Natural killer cell (primary cell): ENCODE measurements at places on chromosomes 7 and 10.

- no peak overlapping the region for H3K27ac ChIP-seq
- peaks cover 12% of the 10 kb centered on the region for H3K4me1 ChIP-seq
- H3K27me3 ChIP-seq = no peaks in the 10 kb centered on the region
- no peak overlapping the region for H3K4me3 ChIP-seq
- no peaks in the 10 kb centered on the region for H3K36me3 ChIP-seq
Measured at GRCh38 chr10:97631098-97631497, 2.2 kb downstream of the MORN4 start.

DNA sequence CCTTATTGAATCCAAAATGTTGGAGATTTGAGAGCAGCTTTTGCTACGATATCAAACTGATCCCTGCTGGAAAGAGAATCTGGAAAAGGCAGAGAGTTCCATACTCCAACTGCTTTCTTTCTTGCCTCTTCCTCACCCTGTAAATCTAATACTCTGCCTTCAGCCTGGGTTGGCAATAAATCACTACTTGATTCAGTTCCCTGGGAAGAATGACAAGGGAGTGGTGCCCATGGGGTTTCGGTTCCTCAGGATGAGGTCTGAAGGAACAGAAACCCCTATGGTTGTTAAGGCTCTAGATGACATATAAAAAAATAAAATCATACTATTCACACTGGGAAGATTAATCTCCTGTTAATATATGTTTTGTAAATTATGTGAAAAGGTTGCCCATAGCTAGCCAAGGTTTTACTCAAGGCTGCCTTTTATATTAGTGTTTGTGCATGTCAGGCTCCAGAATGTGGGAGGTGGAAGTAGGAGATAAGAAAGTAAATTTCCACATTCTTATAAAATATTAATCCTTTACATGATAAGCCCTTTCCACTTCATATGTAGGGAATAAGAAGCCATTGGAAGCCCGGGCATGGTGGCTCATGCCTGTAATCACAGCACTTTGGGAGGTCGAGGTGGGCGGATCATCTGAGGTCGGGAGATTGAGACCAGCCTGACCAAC is 106.2 kb upstream of the CACNA2D1 start:
- H3K4me3 ChIP-seq = no peak overlapping the region
- no peaks in the 10 kb centered on the region for H3K4me1 ChIP-seq
- H3K36me3 ChIP-seq = no peaks in the 10 kb centered on the region
- no peak overlapping the region for H3K27ac ChIP-seq
- no peak for DNase-seq
- H3K27me3 ChIP-seq = no peaks in the 10 kb centered on the region

DNA sequence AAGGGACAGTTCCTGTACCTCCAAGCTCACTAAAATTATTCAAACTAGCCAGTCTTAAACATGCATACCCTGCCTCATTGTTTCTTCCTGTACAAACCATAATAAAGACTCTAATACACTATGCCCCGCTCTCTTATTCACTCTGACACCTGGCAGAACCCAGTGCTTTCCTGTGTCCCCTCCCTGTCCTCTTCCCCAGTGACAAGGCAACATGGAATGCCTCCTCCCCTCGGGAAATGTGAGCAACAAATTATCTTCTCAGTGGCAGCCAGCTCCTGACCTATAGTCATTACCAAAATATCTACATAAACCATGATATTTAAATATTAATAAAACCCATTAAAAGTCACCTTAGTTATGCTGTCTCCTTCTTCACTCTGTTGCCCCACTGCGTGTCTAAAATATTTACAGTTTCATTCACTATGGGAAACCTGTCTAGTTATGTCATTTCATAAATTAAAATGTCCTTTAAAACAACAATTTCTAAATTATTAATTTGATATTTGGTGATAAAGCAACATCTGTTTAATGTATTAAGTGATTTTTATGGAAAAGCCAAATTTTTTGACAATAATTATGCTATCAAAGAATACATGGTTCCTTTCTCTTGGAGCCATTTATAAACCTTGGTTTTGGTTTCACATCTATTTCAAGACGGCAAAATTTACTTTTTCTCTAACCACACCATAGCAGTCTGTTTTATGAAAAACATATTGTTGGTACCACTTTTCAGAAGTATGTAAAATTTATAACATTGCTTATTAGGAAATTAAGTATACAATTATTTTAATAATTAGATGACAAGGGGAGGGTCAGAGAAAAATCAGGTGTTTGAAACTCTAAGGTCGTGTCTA is 1355.2 kb downstream of the XPNPEP1 start:
- H3K4me3 ChIP-seq = no peak overlapping the region
- no peak overlapping the region for H3K27ac ChIP-seq
- no peak for DNase-seq
- no peaks in the 10 kb centered on the region for H3K36me3 ChIP-seq
- no peaks in the 10 kb centered on the region for H3K4me1 ChIP-seq

DNA sequence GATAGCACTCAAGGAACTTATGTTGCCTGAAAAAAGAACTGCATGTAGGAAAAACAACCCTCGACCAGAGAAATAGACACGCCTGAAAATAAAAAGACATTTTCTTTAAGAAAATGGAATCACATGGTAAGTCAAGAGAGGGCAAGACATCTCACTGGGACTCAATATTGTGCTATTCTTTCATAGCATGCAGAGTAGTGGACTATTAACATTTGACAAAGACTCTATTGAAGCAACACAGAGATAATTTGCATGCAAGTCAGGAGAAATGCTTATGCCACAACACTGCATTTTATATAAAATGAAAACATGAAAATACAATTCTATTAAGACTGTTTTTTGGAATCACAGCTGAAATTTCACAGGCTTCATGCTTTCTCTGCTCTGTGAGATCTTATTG is 77.9 kb upstream of the RHOBTB1 start:
- no peaks in the 10 kb centered on the region for H3K36me3 ChIP-seq
- no peak for DNase-seq
- no peaks in the 10 kb centered on the region for H3K4me1 ChIP-seq
- no peak overlapping the region for H3K27ac ChIP-seq
- H3K27me3 ChIP-seq = no peaks in the 10 kb centered on the region

GRCh38 chr7:98119256-98119918 is 12.7 kb downstream of the LMTK2 start:
- H3K27me3 ChIP-seq = no peaks in the 10 kb centered on the region
- no peak for DNase-seq
- H3K36me3 ChIP-seq = no peaks in the 10 kb centered on the region
- H3K4me1 ChIP-seq = no peaks in the 10 kb centered on the region
- no peak overlapping the region for H3K27ac ChIP-seq

DNA sequence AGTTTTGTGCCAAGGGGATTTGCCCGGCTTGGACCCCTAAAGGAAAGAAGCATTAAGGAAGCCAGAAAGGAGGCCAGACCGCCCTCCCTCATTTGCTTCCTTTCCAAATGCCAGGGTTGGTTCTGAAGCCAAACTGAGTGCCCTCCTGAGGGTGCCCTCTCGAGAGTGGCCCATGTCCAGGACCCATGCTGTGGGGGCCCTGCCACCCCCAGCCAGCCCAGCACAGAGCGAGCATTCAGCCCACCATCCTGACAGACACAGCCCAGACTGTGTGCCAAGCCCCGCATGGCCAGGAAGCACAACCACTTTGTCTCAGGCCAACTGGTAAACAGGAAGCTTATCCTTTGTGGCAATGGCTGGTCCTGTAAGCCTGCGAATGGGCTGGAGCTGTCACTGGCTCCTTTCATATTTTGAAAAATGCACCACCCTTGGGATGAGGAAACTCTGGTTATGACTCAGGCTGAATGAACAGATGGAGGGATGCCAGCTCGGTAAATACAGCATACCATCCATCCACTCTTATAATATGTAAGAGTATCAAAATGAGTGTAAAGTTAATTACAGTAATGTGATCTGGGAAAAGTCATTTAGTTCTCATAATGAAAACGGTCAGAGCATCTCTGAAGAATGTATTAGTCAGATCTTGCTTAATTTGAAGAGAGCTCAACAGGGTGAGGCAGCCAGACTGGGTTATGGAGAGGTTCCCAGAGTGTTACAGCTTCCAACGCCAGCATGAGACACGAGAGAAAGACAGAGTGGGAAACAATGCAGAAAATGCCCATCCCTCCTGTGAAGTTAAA is 65.0 kb downstream of the STK17A start:
- H3K36me3 ChIP-seq = peaks cover 10% of the 10 kb centered on the region
- DNase-seq = peak; percentile 66
- no peaks in the 10 kb centered on the region for H3K27me3 ChIP-seq
- H3K4me1 ChIP-seq = peaks cover 95% of the 10 kb centered on the region

DNA sequence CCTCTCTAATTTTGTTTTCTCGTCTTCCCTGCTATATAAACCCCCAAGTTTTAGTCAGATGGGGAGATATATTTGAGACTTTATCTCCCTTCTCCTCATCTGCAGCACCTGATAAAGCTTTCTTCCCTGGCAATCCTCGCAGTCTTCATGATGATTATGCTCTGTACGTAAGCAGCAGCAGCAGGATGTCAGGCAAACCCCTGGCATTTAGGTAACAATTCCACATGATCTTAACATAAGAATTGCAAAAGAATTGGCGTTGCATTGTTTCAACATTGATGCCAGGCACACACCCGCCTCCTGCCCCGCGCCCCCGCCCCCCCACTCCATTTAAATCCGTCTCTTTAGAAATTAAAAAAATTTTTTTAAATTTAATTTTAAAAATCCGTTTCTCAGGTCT is 6.1 kb downstream of the PKD1L1 start:
- H3K36me3 ChIP-seq = no peaks in the 10 kb centered on the region
- H3K27ac ChIP-seq = no peak overlapping the region
- no peaks in the 10 kb centered on the region for H3K27me3 ChIP-seq

DNA sequence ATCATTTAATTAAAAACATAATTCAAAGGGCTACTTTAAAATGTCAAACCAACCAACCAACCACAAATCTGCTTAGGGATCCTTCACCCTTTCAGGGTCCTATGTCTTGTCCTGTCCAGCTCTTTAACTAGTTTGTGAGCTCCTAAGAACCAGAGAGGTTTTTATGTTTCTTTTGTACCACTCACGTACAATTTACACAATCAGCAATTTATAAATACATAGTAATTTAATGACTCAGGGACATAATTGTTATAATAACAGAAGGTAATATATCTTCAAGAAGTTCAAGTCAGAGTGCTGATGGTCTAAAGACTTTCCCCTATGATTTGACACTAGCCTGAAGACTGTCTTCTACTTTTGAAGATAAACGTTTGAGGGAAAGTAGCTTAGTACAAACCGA is 16.0 kb downstream of the DHX32 start:
- H3K27me3 ChIP-seq = no peaks in the 10 kb centered on the region
- no peak overlapping the region for H3K4me3 ChIP-seq
- no peaks in the 10 kb centered on the region for H3K4me1 ChIP-seq

DNA sequence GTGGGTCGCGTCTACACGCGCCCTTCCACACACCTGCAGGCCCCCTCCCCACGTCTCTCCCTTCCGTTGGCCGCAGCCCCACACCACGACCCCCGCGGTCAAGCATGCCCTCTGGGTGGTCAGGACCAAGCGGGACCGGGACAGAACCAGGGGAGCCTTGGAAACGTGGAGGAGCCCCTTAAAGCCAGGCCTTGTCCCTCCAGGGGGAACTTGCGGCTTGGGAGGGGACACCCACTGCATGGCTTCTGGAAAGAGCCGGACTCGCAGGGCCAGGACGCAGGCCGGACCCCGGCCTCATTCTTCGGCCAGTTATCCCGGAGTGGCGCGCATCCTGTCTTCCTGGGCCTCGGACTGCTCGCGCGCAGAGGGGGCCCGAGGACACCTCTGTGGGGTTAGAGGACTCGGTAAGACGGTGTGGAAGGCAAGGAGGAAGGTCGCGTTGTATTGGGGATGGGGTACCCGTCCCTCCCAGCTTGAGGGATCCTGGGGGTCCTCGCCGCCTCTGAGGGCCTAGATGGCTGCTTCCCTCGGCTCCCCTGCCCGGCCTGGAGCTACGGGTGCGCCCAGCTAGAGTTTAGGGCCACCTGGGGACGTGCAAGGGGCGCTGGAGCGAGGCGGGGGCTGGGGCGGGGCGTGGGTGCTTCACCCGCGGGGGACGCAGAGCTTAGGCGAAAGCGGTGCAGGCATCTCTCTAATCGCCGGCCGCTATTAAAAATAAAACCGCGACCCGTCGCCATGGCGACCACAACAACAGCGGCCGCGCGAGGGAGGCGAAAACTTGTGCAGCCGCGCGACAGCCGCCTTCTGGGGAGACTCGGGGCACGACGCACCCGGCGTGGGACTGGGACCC is 1.8 kb upstream of the PDGFA start:
- DNase-seq = peak; percentile 33
- no peak overlapping the region for H3K4me3 ChIP-seq
- H3K27ac ChIP-seq = no peak overlapping the region
- no peaks in the 10 kb centered on the region for H3K36me3 ChIP-seq

GRCh38 chr7:64874562-64875250 is 28.4 kb upstream of the ZNF273 start:
- H3K36me3 ChIP-seq = no peaks in the 10 kb centered on the region
- DNase-seq = no peak
- H3K27ac ChIP-seq = no peak overlapping the region

DNA sequence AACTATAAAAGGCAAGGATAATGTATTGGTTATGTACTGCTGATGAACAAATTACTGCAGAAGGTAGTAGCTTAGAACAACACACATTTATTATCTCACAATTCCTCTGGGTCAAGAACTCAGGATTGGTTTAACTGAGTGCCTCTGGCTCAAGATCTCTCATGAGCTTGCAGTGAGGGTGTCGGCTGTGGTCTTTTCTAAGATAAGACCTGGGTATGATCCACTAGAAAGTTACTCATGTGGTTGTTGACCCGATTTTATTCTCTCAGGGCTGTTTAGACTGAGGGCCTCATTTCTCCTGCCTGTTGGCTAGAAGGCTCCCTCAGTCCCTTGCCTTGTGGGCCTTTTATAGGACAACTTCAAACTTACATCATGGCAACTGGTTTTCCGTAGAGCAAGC is 86.7 kb downstream of the VWDE start:
- DNase-seq = no peak
- no peak overlapping the region for H3K27ac ChIP-seq
- no peak overlapping the region for H3K4me3 ChIP-seq
- H3K4me1 ChIP-seq = no peaks in the 10 kb centered on the region

DNA sequence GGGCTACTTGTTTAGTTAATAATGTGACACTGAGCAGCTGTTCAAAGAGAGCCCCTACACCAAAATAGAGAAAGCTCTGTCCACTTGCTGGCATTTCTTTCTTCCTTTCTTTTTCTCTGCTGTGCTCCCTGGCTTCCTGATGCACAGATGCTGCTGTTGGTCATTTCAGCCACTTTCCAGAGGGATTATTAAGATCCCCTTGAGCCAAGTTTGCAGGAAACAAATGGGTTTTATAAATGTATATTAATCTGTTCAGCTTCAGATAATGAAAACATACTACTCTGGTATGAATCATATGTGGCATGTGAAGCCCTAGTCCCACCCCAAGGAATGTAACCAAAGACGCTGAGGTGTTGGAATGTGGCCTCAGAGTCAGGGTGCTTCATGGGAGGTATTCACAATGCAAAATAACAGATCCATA is 638.2 kb upstream of the FZD8 start:
- no peaks in the 10 kb centered on the region for H3K36me3 ChIP-seq
- no peak overlapping the region for H3K4me3 ChIP-seq
- DNase-seq = no peak
- no peak overlapping the region for H3K27ac ChIP-seq

GRCh38 chr7:117323851-117324711 is 1.2 kb upstream of the WNT2 start:
- H3K4me1 ChIP-seq = no peaks in the 10 kb centered on the region
- H3K27ac ChIP-seq = no peak overlapping the region
- peaks cover 27% of the 10 kb centered on the region for H3K27me3 ChIP-seq
- DNase-seq = no peak
- no peaks in the 10 kb centered on the region for H3K36me3 ChIP-seq
